H1 (cell line): ENCODE measurements at places on chromosomes 4 and X. TPM values are rescaled to one million over a fixed set of nuclear protein-coding genes. Genes with fewer than 3 reads are reported as not detected.

Gene NDNF
- total RNA-seq = 1.6 and 1.8 TPM in 2 replicates

DNA sequence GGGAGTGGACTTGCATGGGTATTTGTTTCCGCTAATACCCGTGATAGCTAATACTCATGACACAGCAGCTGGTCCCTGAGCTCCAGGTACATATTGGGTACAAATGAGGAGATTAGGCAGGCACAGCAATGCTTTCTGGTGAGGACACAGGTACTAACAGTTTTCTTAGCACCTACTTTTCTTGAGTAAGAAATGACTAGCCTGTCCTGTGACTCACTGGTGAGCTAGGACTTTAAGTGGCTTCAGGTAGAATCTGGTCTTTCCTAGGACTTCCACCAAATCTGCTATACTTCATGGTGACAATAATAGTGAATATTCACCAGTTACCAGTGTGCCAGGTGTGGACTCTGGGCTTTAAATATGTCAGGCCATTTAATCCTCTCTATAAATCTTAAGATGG, 407.4 kb upstream of the NR3C2 start:
- DNase-seq = no peak

DNA sequence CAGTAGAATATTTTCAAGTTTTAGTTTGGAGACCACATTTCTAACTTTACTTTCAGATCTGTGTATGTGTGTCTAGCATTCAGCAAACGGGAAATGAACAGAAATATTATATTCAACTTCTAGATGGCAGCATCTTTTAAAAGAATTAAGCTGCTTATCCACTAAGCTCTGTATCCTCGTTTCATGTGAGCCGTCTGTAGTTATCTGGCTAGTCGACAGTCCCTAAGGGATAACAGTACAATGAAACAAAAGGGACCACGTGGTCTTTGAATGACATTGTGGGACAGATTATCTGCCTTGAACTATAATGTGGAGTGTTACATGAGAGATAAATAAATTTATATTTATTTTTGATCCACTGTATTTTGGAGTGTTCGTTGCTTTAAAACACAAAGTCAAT, 35.8 kb upstream of the PRSS12 start:
- DNase-seq = no peak

Gene ZC4H2
- total RNA-seq = 25.4 and 25.9 TPM in 2 replicates

Gene MTMR8
- 5.3 and 6.3 TPM in 2 replicates for total RNA-seq

GRCh38 chr4:84677995-84678394, 95.1 kb downstream of the CDS1 start:
- DNase-seq = no peak

Gene SLC7A11
- 15.6 and 17.0 TPM in 2 replicates for total RNA-seq

DNA sequence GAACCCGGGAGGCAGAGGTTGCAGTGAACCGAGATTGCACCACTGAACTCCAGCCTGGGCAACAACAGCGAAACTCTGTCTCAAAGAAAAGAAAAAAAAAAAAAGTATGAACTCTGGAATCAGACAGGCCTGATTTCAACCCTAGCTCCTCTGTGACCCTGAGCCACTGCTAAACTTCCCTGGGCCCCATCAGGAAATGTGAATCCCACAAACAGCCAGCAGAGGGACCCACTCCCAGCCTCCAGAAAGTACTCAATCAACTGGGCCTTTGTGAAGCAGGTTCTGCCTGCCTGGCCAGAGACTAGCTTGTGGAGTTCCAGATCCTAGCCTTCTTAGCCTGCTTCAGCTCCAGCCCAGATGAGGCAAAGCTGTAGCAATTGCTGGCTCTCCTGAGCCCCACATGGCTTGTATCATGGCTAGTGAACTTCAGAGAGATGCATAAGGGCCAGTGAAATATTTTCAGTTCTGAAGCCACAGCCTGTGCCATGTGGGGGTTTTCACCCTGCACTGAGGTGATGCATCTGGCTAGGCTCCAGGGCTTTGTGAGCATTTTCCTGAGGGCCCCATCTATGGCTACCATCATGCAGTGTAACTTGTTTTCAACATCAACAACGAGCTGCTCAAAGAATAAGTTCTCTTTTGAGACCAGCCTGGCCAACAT, 7.2 kb upstream of the IDS start:
- DNase-seq = no peak

- no peak for DNase-seq
Observed at GRCh38 chrX:112731793-112732192, 52.1 kb upstream of the LHFPL1 start.

GRCh38 chr4:6658597-6659075, 18.2 kb downstream of the MRFAP1 start:
- DNase-seq = no peak

GRCh38 chr4:8836664-8837171, 34.9 kb downstream of the HMX1 start:
- no peak for DNase-seq

- no peak for DNase-seq
Observed at GRCh38 chr4:4461850-4462249, 74.9 kb downstream of the NSG1 start.

DNA sequence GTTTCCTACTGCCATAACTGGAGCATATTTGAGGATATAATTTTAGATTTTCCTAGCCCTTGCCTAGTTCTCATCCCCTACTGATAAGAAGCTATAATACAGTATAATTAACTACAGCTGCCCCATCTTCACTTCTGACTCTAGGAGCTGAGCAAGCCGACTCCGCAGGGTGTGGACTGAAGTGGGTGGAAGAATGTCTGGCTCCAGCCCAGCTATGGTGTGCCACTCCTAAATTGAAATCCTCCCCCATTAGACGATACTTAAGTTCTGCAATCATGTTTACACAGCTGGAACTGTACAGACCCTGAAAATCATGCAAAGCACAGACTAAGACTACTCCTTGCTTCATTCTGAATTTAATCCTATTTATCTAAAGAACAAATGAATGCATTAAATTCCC, 93.1 kb downstream of the PCDH19 start:
- no peak for DNase-seq

DNA sequence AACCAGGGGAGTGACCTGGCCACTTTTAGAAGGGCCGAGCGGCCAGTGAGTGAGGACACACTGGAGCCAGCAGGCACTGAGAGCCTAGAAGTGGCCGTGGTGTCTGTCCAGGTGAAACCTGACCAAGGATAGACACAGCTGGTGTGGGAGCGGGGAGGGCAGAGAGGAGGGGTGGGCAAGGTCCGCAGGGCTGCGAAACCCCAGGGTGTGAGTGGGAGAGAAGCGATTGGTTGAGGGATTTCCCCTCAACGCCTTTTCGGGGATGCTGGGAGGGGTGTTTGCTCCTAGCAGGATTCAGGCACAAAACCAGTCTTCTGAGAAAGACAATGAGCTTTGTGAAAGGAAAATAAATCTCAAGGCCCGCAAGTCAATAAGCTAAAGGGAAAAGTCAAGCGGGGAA, 33.2 kb upstream of the ARSD start:
- DNase-seq = no peak

DNA sequence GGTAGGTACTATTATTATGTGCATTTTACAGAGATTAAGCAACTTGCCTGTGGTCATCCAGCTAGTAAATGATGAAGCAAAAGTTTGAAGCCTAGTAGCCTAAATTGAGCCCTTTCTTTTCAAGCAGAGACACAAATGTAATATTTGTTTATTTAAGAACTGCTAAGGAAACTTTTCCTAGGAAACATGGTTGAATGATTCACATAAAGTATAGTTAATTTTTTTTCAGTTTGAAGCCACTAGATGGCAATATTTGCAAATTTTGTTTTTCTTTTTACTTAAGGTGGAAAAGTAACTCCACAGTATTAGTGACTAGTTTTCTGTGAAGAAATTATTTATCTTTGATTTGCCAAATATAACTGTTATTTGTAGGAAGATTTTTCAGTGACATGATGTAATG, 52.8 kb upstream of the ANKRD17 start:
- DNase-seq = no peak

DNA sequence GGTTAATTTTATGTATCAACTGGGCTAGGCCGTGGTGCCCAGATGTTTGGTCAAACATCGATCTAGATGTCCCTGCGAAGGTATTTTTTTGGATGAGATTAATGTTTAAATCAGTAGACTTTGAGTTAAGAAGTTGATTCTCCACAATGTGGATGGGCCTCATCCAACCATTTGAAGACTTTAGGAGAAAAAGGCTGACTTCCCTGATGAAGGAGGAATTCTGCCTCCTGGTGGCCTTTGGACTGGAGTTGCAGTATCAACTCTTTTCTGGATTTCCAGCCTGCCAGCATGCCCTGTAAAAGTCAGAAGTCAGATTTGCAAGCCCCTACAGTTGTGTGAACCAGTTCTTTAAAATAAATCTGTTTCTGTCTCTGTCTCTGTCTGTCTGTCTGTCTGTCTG, 91.4 kb downstream of the STK32B start:
- DNase-seq = peak; percentile 56

- DNase-seq = no peak
Observed at GRCh38 chrX:23066588-23067281, 67.0 kb downstream of the DDX53 start.

GRCh38 chrX:74924449-74925224, 615 bp downstream of the NEXMIF start:
- no peak for DNase-seq
